ENCODE measurements at places on chromosomes 6 and 20.

- peak; percentile 53 for DNase-seq
Observed at GRCh38 chr20:17664025-17664633, 17.9 kb downstream of the RRBP1 start.

DNA sequence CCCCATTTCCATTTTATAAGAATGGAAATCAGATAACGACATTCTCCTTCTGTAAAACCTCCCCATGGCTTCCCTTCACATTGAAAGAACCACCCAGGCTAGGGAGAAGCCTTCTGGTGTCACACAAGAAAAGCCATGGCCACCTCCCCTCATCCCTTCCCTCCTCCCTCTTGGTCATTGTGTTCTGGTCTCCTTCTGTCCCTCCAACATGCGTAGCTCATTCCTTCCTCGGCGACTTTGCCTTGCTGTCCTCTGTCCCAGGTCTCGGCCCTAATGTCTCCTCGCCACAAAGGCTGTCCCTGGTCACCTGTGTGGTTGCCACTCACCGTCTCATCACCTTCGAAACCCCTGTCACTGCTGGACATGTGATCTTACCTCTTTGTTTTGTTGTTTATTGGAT lies 193.9 kb downstream of the BCAS1 start:
- DNase-seq = no peak

DNA sequence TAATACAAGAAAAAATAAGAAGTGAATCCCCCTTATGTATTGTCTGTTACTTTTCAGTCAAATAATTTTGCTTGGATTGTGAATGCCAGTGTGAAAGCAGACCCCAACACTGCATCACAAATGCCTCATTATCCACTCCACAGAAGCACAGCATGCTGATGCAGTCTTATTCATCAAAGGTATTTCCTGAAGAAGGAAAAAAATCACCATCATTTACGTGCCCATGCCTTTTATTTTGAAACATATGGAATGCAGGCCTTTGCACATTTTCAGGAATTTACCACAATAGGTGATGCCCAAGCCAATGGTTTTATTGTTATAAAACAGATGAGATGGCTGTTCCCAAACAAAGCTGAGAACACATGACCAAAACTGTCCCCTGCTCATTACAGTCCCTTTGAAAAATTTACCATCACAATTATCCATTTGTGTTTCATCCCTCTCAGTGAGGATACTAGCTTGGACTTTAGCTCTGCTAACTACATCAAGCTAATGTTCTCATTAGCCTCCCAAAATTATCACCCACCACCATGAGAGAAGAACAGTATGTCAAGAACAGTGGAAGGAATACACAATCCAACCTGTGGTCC lies 180.6 kb upstream of the HTR1E start:
- no peak for DNase-seq

- no peak for DNase-seq
Observed at GRCh38 chr20:64247970-64248841, 7.3 kb upstream of the PCMTD2 start.

GRCh38 chr20:3705491-3705969 lies 6.9 kb downstream of the SIGLEC1 start:
- no peak for DNase-seq

DNA sequence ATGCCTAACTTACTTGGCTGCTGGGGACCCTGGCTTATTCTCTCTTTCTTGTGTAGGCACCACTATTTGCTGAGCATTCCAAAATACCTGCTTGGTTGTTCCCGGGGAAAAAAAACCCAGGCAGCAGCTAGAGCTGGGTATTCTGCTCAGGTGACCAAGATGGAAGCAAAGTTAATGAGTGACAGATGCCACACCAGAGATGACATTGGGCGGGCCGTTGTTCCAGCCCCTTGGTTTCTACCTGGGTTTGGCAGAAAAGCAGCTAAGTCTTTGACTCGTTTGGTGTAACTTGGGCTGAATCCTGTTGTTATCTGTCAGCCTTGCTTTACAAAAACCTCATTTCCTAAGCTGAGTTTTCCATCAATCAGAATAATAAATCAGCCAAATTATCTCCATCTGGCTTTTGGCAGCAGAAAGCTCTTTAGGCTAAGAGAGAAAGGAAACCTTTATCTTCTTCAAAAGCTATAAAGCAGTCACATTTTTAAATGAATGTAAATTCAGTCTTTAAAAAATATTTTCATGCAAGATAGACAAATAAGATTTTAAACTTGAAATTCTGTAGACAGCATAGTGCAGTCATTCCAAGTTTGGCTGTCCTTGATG lies 202.0 kb upstream of the GMDS start:
- no peak for DNase-seq

DNA sequence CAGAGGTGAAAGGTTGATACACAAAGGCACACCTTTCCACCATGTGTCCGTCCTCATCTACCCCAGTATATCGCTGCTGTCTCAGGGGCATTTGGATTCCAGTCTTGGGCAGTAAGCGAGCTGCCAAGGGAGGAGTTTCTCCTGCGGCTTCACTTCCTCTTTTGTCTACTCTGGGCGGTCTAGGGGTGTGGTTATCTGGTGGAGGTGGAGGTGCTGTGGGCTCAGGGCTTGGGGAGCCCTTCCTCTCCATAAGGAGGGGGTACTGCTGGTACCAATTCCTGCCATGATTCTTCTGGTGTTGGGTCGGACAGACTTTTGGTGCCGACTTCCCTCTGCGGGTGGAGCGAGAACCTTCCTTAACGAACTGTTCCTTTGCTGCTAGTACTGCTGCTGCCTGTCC lies 31.9 kb upstream of the FABP7 start:
- DNase-seq = no peak

GRCh38 chr6:10951675-10952282 lies 64.9 kb downstream of the SYCP2L start:
- peak; percentile 92 for DNase-seq

- no peak for DNase-seq
Observed at GRCh38 chr20:45965169-45966002, 6.6 kb downstream of the ZNF335 start.

- DNase-seq = no peak
Observed at GRCh38 chr20:12660918-12661317, 347.9 kb upstream of the SPTLC3 start.

GRCh38 chr20:56422076-56422823 lies 10.2 kb downstream of the CASS4 start:
- peak; percentile 84 for DNase-seq

DNA sequence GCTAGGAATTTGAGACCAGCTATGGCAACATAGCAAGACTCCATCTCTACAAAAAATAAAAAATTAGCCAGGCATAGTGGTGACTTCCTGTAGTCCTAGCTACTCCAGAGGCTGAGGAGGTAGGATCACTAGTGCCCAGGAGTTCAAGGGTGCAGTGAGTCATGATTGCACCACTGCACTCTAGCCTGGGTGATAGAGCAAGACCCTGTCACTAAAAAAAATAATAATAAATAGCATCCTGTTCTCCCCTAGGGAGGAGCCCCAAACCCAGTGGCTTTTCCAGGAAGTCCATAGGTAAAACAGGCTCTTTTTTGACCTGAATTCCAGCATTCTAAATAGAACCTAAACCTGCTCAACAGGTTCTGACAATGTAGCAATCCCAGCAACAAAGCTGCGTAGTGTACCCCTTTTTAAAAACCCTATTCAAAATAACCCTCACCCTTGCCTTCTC lies 192.0 kb downstream of the ALDH8A1 start:
- peak; percentile 60 for DNase-seq

DNA sequence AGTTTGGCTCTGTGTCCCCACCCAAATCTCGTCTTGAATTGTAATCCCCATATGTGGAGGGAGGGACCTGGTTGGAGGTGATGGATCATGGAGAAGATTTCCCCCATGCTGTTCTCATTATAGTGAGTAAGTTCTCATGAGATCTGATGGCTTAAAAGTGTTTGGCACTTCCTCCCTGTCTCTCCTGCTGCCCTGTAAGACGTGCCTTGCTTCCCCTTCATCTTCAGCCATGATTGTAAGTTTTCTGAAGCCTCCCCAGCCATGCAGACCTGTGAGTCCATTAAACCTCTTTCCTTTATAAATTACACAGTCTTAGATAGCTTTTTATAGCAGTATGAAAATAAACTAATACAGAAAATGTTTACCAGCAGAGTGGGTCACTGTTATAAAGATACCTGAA lies 577.6 kb downstream of the UTRN start:
- DNase-seq = no peak

- peak; percentile 48 for DNase-seq
Observed at GRCh38 chr6:138692058-138692977, 81.3 kb upstream of the CCDC28A start.

- no peak for DNase-seq
Observed at GRCh38 chr6:46815130-46815529, 21.9 kb downstream of the MEP1A start.

- DNase-seq = peak; percentile 81
Observed at GRCh38 chr6:34350137-34350933, 42.1 kb downstream of the NUDT3 start.

DNA sequence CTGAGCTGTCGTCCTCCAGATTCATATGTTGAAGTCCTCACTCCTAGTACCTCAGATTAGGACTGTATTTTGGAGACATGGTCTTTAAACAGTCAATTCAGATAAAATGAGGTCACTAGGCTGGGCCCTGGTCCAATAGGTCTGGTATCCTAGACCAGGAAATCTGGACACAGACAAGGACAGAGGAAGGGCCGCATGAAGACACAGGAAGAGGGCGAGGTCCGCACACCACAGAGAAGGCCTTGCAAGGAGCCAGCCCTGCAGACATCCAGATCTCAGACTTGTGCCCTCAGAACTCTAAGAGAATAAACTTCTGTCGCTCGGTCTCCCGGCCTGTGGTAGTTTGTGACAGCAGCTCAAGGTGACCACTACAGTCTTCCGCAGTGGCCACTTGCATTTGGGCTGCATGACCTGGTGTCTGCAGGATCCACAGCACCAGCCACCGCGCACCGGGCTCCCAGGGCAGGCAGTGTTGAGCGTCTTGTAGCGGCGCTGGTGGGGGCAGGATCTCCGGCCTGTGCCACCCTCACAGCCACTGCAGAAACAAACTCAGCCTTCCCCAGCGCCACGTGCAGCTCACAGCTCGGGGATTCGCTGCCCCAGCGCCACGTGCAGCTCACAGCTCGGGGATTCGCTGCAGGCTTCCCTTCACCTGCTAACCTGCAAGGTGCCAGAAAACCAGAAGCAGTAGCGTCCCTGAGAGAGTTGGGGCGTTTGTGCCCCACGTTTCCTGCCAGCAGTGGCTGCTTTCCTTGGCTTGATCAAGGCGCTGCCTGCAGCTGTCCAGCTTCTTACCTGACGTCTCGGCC lies 6.0 kb upstream of the RBM38 start:
- DNase-seq = no peak

GRCh38 chr6:4774715-4775493 lies 1.3 kb upstream of the CDYL start:
- DNase-seq = no peak

- no peak for DNase-seq
Observed at GRCh38 chr20:41609474-41609873, 8.7 kb downstream of the CHD6 start.

GRCh38 chr6:70380252-70380651 lies 33.1 kb upstream of the FAM135A start:
- DNase-seq = no peak

- DNase-seq = no peak
Observed at GRCh38 chr20:2195614-2196013, 94.0 kb downstream of the STK35 start.

DNA sequence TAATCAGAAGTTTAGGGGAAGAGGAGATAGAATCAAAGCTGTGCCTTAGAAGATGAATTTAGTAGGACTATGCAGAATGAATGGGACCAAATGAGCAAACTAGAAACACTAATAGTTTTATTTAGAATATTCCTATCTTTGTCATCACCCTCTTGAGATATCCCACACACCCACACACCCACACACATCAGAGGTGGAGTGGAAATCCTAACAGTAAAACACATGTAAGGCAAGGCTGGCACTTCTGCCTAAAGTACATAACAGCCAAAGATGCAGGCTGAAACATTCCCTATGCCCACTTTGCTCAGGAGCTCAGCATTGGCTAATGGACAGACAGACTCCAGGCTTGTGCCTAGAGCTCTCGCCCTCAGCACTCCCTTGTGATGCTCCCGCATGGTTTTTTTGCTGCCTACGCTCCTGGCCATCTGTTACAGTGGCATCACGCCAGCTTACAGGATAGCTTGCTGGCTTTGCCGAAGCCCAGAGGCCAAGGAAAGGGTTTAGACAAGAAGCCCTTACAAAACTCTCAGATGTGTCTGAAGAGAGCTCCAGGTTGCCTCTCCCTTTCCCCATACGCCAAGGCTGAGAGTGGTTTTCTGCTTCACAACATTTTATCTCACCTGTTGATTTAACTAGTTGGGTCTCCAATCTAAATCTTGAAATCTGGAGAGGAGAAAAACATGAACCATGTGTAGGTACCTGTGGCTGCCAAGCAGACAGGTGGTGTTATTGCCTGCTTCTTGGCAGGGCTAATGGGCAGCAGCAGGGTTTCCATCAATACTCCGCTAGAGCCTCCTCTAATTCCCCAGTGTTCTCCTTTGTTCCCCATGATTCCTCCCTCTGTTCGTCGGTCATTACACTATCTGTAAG lies 282.6 kb upstream of the ID4 start:
- DNase-seq = no peak

- peak; percentile 64 for DNase-seq
Observed at GRCh38 chr6:53524455-53524815, 20.5 kb downstream of the GCLC start.

DNA sequence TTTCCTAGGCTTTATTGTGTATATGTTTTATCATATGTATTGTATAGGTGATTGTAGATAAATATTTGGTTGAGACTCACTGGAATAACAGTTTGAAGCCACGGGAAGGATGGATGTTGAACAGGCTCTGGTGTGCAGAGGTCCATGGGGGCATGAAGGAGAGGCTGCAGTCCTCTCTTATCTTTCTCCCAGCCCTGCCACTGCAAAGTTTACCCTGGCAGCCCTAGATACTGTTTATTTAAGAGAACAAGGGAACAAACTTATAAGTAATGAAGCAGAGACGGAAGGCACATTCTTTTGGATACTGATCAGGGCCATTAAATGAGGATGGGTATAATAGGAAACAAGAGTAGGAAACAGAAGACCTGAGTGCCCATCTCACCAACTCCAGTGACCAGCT lies 103.6 kb upstream of the SCGN start:
- DNase-seq = no peak

DNA sequence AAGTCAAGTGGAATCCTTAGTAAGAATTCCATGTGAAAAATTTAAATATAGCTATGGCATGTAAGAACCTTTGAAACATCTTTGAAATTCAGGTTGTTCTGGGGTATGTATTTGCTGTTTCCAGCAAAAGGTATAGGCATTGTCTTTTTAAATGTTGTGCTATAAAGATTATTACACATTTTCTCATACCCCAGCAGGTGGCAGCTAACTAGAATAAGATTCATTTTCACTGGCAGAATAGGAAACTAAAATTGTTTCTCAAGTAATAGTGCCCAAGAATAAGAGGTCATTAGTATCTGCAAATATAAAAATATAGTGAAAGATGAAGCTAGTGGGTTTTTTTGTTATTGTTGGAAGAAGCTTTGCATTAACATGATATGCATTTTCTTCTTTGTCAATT lies 1.8 kb downstream of the GRIK2 start:
- peak; percentile 11 for DNase-seq

GRCh38 chr6:3032986-3033385 lies 33.3 kb downstream of the NQO2 start:
- DNase-seq = peak; percentile 51

GRCh38 chr6:109088995-109089394 lies 5.7 kb downstream of the SESN1 start:
- no peak for DNase-seq

GRCh38 chr6:106474466-106474865 lies 113.9 kb downstream of the CRYBG1 start:
- DNase-seq = peak; percentile 40
